ENCODE measurements at places on chromosomes 1 and 21. TPM values are rescaled to one million over a fixed set of nuclear protein-coding genes. Genes with fewer than 3 reads are reported as not detected.
A peak's percentile ranks its signal among the peaks of the same experiment; 100 is the strongest.

The HMCN1 gene
- 0.05 TPM for total RNA-seq

The TBCE gene
- 15.6 TPM for total RNA-seq

GRCh38 chr1:170498876-170499275 is 33.1 kb upstream of the GORAB start:
- no peak for DNase-seq

- DNase-seq = no peak
These were observed 5.8 kb downstream of the JMJD4 start for GRCh38 chr1:227729144-227729880.

The CFHR3 gene
- 0.21 TPM for total RNA-seq

- no peak for DNase-seq
These were observed 24.8 kb upstream of the CITED4 start for GRCh38 chr1:40887012-40887378.

- DNase-seq = peak; percentile 73
These were observed 1.0 kb downstream of the PLEKHG5 start for GRCh38 chr1:6490181-6491080.

The UBL4B gene
- not detected for total RNA-seq

DNA sequence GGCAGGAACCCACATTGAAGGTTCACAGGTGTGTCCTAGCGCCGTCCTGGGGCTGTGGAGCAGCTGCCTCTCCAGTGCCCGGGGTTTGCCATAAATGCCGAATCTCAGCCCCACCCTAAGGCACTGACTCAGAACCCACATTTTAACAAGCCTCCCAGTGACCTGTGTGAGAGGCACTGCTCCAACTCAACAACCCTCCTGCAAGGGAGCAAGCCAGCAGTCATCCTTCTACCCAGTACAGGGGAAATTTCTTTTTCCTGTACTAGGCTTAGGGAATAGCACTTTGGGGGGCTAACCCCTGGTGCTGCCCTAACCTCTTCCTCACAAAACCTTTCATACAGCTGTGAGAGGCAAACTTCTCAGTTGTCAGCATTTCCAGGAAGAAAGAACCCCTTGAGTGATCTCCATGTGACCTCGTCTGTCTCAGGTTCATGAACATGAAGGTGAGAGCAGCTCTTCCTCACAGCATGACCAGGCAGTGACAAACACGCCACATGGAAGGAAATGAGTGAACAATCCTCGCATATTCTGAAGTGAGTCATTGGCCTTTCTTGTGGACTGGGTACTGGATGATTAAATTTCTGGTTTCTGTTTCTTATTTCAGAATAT is 11.4 kb upstream of the BCAR3 start:
- DNase-seq = peak; percentile 89

The GJC2 gene
- 0.26 TPM for total RNA-seq

GRCh38 chr1:5505944-5506343 is 486.3 kb downstream of the NPHP4 start:
- no peak for DNase-seq

The ITPKB gene
- 2.1 TPM for total RNA-seq

DNA sequence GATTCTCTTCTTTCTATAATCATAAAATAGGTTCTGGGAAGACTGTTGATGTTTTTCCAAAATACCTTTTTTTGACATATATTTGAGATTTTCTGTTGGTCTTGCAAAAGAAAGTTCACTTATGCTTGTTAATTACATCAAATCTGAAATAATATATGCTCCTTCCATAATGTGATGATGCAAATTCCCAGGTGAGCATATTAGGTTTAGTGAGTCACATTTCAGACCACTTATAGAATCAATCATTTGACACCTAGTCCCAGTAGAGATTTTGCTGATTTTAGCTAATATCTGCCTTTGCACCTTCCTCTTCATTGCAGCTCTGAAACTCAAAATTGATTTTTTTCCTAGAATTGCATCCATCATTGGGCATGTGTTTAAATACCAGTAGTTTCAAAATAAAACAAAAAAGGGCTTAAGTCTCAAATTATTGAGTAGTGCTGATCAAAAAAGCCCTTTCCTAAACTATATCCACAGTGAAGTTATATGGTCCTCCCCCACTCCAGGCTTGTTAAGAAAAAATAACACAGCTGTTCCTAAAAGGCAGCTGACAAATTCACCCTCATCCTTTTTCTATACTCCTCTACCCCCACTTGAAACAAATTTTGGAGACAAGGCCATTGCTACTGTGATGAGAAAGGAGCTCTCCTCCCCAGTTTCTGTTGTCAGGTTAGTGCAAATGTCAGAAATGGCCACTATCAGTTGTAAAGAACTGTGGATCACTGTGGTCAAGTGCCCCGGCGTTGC is 37.1 kb upstream of the KCNQ4 start:
- DNase-seq = peak; percentile 47

DNA sequence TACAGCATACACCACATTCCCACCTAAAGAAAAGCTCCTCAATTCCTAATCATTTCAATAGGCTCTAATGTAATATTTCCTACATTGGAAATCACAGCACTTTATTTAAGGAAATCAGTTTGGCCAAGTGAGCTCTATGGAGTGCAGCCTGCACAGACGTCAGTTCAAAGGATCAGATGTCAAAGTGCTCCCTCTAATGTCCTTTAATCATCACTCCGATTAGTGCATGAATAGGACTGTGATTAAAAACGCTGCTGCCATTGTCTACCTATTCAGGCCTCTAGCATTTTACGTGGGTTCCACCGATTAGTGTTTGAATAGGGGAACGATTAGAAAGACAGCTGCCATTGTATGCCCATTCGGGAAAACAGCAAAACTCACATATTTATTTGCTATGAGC is 50.2 kb downstream of the DPYD start:
- no peak for DNase-seq

DNA sequence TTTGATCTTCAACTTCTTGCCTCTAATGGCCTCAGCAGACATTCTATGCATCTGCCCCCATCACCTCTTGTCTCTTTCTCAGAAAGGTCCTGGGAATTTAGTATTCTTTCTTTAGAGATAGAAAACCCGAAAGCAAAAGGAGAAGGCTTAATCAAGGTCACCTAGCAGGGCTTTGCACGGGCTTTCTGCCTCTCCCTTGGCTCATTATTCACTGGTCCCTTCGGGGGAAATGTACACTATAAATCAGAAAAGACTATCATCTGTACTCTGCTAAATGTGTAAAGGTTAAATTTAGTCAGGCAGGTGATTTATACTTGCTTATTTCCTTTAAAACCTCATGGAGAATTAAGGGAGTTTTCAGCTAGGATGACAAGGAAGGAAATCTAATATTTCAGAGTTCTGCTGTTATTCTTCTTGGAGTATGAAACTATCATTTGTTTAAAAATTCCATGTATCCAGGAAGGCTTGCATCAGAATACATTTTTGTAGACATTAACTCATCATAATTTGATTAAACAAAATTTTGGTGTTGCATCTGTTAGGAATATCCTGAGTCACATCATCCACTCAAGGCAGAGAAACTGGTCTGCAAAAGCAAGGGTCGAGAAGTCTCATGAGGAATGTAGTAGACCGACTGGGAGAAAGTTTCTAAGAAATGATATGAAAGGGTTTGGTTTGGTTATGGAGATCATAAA is 124.6 kb downstream of the GABPA start:
- DNase-seq = no peak

DNA sequence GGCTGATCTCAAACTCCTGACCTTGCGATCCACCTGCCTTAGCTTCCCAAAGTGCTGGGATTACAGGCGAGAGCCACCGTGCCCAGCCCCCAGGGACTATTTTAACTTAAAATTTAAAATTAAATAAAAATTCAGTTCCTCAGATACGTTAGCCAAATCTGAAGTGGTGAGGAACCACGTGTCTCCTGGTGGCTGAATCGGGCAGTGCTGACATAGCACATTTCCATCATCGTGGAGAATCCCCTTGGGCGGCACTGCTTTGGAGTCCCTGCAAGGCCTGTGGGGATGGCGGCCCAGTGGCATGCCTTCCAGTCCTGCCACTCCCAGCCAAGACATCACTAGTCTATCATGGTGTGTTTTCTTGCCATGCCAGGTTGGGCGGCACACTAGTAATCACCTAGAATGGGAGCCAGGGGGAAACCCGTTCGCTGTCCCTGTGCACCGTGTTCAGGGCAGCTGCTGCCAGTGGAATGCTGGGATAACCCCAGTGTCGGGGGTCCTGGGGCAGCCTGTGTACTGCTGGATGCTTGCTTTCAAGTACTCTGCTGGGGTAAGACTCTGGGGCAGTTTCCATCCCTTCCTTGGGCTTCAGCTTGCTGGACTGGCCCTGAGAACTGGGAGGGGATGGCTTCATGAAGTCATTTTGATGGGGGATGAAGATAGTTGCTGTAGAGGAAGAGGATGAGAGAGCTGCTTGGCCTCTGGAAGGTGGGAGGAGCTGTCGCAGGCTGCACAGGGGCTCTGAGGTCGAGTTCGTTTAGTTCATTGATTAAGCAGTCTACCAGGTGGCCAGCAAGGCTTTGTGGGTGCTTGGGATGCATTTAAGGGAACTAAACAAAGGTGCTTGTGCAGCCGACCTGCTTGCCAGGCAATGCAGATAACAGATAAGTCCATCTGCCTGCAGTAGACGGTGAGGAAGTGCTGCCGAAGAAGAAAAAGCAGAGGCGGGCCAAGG is 4.6 kb downstream of the ZBTB48 start:
- DNase-seq = no peak

The FGR gene
- total RNA-seq = 0.05 TPM

The HPDL gene
- total RNA-seq = not detected

DNA sequence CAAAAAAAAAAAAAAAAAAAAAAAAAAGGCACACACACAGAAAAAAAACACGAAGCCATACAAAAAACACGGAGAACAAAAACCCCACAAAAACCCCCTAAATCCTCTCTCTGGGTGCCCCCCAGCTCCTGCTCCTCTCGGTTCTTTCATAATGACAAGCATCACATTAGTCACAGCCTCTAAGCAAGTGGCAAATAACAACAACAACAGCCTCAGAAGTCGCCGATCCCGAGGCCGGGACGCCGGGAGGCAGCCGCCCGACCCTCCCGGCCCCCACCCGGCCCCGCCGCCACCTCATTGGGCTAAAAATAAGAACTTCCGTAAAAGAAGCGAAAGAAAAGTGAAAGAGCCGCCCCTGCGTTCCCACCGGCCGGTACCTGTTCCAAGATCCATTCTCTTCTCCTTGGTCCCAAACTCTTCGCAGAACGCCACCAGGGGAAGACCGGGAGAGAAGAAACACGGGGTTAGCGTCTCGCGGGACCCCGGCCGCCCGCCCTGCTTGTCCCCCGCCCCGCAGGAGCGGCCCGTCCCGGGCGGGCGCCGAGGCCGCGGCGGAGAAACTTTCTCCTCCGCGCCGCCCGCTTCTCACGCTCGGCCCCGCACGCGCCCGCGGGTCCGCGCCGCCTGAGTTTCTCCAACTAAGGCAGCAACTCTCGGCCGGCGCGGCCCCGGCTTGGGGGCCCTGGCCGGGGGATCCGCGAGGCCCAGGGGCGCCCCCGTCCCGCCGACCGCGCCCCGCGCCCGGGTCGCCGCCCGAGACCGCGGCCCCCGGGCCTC is 102.8 kb downstream of the CASZ1 start:
- DNase-seq = no peak

- DNase-seq = no peak
These were observed 11.4 kb upstream of the TENT5C start for GRCh38 chr1:117594261-117594990.

The PLA2G5 gene
- not detected for total RNA-seq

DNA sequence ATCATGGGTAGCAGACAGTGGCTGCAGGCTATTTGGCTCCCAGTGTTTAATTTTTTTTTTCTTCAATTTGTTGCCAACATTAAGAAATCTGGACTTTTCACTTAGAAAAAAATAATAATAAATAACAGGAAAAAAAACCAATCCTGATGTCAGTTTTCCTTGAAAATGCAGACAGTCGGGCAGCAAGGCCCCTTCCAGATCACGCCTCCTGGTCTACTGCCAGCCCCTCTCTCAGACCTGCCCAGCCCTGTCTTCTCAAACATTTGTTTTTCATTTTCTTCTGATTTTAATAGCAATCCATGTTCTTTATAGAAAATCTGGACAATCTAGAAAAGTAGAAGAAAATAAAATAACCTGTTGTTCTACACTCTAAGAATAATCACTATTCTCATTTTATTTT is 15.5 kb downstream of the IFNGR2 start:
- DNase-seq = no peak

DNA sequence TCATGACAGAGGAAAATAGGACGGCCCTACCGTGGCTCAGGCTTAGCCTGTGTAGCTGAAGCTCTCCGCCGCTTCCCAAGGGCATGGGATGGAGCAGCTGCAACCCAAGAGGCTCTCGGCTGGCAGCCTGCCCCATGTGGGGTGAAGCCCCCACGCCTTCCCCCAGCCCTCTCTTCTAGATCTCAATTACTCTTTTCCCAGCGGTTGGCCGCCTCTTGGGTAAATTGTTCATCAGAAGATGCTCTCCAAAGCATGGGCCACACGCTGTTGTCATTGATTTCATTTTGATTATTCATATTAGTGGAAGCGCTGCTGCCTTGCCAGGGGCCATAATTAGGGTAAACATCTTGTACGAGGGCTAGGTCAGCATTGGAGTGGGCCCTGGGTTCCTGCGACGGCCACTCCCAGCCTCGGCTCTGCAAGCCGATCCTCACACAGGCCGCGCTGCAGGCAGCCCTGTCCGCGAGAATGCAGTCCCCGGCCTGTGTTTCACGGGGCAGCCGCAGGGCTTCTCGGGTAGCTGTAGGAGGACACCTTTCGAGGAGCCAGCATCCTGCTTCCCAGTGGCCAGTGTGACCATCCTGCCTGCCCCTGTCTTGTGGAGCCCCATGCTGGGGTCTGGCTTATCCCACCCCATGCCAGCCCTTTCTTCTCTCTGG is 114.4 kb upstream of the VAMP3 start:
- no peak for DNase-seq

DNA sequence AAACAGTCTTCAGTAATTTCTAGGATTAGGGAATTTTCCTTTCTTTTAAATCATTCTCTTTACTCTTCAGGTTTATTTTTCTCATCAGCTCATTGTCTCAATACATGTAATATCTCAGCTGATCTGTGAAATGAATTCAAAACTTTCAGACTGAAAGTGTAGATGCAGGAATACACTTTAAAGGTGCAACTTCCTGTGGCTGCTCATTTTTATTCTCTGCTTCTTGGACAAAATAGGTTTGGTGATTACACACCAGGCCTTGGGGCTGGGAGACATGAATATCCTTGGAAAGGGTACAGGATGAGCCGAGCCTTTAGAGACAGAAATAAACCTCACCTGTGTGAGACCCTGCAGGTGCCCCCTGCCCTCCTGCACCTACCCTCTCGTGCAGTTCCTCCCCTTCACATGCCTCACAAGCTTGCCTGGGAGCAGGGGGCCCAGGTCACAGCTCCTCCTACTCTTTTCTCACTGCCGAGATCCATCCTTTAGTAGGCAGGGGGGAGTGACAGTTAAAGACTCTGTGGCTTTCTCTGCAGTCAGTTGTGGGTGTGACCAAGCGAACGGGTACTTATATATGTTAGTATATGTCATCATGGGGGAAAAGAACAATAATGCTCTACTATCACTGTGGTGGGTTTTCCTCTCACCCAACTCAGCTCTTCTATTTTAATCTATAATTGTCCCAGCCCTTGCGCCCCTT is 23.6 kb downstream of the XCL2 start:
- no peak for DNase-seq
